ENCODE measurements at places on chromosomes 6 and 20. TPM values are rescaled to one million over a fixed set of nuclear protein-coding genes. Genes with fewer than 3 reads are reported as not detected.

Gene HAO1
- total RNA-seq = not detected

- no peak for DNase-seq
Measured at GRCh38 chr6:23529902-23530301, 596.1 kb upstream of the NRSN1 start.

Gene PLA2G7
- not detected for total RNA-seq

Gene EFCAB8
- total RNA-seq = 0.37 TPM

DNA sequence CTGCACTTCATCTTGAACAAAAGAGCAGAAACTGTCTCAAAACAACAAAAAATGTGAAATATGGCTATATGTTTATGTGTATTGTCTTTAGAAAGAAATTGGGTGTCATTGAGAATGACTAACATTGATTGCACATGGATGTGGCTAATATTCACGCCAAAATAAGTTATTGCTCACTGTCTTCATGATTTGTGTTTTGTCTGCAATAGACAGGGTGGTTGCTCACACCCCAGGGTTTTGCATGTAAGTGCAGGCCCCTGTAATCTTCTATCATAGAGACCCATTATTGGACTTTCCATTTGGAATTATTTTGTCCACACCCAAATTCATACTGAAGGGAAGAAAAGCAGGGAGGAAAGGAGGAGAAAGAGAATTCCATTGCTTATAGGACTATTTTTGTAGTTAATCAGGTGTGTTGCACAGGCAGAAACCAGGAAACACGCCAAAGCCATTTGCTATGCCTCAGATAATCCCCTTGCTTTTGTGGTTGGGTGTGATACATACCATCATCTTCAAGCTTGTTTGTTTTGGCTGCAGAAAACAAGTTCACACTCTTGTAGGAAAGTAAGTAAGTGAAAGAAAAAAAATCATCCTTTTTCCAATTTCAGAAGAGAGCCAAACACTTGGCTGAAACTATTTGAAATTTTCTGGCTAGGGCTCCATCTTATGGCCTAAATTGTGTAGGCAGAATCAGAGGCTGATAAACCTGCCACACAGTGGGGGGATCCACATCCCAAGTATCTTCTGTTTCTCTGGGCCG lies 214.1 kb downstream of the COL12A1 start:
- DNase-seq = no peak

DNA sequence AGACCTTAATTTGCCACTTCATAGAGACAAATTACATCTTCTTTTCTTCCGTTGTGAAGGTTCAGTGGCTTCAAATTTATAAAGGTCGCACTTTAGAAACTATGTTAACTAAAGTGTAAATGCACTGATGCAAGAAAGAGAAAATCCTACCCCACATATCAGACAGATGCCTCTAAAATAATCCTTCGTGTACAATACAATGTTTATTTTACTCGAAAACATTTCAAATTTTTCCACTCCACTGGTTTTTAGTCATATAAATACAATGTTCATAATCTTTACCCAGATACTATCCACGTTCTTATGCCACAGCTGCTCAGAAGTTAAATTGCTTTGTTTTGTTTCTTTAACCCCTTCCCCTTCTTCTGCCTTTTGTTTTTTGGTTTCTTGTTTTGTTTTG lies 140.3 kb upstream of the LAMP5 start:
- no peak for DNase-seq

Gene TRDN
- not detected for total RNA-seq

Gene PDYN
- not detected for total RNA-seq

DNA sequence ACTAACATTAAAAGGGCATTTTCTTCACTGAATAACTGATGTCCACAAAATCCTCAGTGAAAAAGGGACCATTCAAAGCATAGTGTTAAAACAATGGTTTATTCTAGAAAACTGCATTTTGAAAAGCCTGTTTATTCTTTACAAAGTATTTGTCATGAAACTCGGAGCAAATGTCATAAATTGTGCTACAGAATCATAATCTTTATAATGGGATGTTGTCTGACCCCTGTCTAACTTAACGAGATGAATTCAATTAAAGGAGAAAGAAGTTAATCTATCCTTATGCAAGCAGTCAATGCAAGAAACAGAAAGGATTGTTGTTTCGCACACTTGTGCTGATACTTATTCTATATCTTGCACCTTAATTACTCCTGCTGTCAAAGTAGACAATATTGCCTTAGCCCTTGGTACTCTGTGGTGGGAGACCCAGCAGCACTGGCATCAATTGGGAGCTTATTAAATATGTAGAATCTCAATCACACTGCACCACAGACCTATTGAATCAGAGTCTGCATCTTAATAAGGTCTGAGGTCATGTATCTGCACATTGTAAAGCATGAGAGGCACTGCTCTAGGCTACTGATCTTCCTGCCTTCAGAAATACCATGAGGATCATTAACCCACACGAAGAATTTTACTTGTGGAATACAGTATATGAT lies 708.3 kb downstream of the HDGFL1 start:
- DNase-seq = no peak

- DNase-seq = no peak
Measured at GRCh38 chr20:9043364-9043763, 25.5 kb upstream of the PLCB4 start.

Data from activated T-helper 2 cell treated with anti-CD3 and anti-CD28 coated beads, Interferon-gamma antibody, Interleukin-2, Interleukin-4, amounts not matched to agents 10 μg/mL and 5 μg/mL and 100 μg/mL, durations not matched to agents 14 hours and 24 hours and 36 hours (primary cell).